ENCODE measurements at places on chromosomes 3 and 15.

- DNase-seq, result no peak
Observed at GRCh38 chr3:57876632-57877031, 120.5 kb downstream of the SLMAP start.

- DNase-seq, result no peak
Observed at GRCh38 chr15:63668601-63669000, 71.4 kb downstream of the FBXL22 start.

DNA sequence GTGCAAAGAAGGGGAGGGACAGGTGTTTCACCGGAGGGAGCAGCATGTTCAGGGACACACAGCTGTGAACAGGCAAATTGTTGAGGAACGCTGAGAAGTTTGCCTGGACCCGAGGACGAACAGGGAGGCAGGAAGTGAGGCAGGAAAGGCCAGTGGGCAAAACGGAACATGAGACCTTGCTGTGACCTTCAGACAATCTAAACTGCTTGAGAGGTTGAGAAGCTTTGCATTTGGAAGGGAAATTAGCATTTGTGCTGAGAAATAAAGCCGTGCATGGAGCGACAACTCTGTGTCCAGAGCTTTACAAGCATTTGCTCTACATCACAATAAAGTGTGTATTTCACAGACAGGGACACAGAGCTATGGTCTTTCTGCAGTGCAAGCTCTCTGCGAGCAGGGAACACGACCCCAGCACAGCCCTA, 47.9 kb downstream of the CDC25A start:
- no peak for DNase-seq

DNA sequence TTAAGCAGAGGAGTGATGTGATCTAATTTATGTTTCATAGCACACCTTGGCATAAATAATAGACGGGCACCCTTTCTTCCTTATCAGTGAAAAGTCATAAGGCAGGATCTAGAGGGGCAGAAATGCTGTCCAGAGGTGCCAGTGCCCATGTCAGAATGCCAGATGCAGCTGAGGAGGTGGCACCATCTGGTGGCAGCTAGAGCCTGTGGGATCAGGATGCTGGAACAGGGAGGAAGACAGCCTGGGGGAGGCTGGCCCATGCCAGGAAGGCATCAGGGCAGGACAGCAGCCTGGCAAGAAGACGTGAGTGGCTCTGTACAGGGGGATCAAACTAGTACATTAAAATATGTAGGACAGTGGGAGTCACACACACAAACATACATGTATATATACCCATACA, 16.5 kb downstream of the MYH15 start:
- no peak for DNase-seq

DNA sequence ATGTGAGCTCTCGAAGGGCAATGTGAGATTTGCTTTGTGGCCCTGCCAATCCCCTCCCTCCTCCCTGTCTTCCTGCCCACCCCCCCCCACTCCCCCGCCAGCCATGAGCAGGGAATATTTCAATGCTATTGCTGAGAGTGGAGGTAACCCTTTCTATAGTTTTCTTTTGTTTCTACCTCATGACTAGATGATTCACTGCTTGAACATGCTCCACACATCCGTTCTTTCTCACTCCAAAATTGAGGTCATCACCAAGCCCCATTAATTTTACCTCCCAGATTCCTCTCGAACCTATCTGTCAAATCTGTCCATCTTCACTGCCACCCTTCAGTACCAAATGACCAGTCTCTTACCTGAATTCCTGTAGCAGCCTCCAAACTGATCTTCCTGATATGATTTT, 12.2 kb downstream of the ZNF774 start:
- no peak for DNase-seq

DNA sequence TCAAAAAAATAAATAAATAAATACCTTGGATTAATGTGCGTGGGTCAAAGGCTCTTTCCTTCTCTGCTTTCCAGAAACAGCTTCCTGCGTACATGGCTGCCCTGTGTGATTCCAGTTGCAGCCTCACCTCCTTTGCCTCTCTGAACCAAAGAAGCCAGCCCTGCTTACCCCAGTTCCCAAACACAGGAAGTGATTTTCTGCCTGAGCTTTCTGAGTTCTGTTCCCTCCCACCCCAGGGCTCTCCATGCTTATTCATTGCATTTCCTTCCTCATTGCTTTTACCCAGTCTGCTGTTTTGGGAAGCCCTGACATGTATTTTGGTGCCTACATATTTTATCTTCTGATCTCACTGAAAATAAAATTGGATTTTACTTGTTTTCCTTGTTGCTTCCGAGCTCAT, 15.4 kb downstream of the ZSCAN2 start:
- no peak for DNase-seq

- DNase-seq, result no peak
Observed at GRCh38 chr3:57436195-57436761, 107.9 kb downstream of the DNAH12 start.

DNA sequence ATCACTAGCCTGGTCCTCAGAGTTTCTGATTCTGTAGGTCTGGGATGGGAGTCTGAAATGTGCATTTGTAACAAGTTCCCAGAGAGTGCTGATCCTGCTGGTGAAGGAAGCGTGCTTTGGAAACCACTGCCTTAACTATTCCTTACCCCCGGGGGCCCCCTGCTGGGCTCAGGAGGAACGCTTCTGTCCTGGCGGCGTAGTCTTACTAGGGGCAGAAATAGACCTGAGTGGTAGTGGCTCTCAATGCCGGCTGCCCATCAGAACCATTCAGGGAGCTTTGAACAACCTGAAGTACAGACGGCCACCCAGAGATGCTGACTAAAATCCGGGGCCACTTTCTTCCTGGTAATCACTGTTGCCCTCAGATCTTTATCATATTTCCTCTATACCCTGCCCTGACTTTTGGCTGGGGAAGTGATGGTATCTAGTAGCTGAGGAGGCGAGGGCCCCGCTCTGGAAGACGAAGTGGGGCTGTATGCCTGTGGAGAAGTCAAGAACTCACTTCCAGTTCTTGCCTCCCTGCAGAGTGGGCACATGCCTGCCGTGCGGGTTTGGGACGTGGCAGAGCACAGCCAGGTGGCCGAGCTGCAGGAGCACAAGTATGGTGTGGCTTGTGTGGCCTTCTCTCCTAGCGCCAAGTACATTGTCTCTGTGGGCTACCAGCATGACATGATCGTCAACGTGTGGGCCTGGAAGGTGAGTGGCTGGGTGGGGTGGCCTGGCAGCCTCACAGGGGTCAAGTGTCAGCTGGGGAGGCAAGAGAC, 16.3 kb upstream of the JMJD7 start:
- DNase-seq, result peak; percentile 68
